ENCODE measurements at places on chromosomes 3 and 15.

GRCh38 chr3:73418681-73419080 lies 206.1 kb downstream of the PDZRN3 start:
- no peak for DNase-seq

GRCh38 chr3:131388490-131388799 lies 6.9 kb downstream of the NUDT16 start:
- no peak for DNase-seq

- no peak for DNase-seq
Measured at GRCh38 chr15:97694456-97694855, 266.0 kb upstream of the ARRDC4 start.

- no peak for DNase-seq
Measured at GRCh38 chr3:187114511-187114910, 24.8 kb downstream of the RPL39L start.

DNA sequence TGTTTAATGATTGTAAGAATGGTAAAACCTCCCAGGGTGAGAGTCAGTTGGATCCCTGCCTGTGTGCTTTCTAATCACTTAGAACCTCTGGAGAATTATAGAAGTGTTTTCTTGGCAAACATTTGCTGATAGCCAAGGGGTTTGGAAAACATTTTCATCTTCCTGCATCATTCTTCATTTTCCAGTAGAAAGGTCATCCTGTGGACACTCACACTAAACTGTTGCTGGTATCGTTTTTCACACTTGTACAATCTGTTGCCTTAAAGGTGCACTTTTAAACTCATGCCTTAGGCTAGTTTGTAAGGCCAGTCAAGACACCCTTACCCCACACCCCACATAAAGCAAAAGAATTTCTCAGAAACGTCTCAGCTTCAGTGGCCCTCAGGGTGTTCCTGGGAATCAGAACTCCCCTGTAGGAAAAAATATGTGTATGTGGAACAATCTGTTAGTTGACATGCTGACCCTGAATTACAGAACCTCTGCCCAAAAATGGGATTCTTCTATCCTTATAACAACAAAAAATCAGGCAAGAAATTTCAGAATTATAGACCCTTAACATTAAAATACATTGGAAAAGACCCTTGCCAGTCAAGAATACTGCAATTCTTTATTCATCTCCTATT lies 5.8 kb upstream of the PLD1 start:
- DNase-seq, result no peak

- DNase-seq, result no peak
Measured at GRCh38 chr3:128714887-128715491, 11.0 kb upstream of the RAB7A start.

- no peak for DNase-seq
Measured at GRCh38 chr15:31605467-31605931, 278.9 kb downstream of the KLF13 start.

DNA sequence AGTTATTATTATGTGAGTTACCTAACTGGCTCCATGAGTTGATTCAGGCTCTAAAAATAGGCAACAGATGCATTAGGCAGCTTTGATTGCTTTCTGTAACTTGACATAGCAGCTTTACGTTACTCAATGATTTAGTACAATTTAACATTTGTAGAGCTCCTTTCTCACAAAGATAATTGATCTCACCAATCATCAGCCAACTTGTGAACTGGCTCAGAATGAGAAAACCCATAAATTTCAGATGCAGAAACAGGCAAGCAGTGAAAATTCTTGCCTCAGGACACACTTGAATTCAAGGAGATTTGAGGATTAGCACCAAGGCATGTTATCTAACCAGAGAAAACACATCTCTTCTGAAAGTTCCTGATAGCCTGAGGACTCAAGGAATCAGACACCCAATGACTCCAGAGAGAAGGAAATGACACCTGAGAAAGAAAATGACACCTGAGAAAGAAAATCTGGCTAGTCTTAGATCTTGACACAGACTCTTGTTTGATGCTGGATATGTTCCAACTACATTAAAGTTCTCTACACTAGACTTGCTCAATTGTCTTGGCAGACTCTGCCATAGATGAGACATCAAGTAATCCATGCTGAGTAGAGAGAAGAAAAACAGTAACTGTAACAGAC lies 315.1 kb upstream of the CBLB start:
- DNase-seq, result no peak

DNA sequence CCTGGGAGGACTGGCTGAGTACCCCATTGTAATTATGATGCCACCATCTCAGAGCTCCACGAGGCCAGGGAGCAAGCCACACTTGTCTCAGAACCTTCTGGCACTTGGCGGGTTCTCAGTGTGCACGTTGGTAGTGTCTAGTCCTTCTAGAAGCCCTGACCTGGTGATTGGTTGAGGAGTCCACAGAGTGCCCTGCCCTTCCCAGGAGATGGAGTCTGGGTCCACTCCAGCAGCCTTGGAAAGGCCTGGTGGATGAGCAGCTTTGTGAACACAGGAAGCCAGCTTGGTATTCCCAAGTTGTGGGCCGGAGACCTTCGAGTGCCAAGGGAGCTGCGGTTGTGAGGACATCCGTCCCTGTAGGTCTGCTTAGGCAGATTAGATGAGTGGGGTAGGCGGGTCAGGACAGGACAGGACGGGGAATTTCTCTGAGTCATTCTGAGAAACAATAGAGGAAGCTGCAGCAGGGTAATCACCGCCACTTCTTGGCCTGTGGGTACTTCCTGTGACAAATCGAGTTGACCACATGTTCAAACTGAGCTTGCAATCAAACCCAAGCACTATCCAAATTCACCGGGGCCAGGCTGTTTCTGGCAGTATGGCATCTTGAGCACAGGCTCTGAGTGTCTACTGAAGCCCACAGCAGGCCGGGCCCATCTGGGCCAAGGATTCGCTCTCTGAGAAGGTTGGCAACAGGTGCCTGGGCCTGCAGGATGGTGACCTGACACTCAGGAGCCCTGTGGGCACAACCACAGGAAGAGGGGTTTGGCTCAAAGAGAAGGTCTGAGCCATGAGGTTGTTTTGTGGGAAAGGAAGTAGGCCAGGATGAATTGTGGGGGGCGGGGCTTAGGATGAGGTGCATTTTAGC lies 71.5 kb upstream of the PLXNA1 start:
- peak; percentile 50 for DNase-seq

DNA sequence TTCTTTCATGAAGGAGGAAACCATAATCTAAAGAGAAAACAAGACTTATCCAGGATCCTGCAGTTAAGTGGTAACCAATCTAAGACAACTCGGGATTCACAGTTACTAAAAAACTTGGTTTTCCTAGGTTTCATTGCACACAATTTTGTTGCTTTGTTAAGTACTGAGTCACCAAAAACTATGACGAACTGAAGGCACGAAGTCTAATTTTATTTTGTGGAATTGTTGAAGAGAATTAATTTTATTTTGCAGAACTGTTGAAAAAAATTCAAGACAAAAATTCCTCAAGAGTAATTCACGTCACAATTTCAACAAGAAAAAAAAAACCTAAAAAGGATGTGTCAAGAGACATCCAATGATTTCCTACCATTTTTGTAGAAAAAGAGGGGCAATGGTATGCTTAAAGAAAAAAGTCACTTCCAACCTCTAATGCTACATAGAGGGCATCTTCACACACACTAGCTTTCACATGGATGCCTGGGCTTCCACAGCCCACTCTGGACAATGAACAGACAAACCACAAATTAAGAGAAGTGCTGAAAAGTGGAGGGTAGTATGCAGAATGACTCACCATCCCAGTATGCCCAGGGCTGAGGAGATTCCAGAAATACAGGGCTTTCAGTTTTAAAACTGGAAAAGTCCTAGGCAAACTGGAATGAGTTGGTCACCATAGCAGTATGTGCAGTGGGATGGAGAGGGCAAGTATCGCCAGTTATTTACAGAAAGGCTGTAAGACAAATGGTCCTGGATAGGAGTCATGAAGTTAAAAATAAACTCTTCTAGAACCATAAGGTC lies 29.2 kb downstream of the PLOD2 start:
- no peak for DNase-seq

DNA sequence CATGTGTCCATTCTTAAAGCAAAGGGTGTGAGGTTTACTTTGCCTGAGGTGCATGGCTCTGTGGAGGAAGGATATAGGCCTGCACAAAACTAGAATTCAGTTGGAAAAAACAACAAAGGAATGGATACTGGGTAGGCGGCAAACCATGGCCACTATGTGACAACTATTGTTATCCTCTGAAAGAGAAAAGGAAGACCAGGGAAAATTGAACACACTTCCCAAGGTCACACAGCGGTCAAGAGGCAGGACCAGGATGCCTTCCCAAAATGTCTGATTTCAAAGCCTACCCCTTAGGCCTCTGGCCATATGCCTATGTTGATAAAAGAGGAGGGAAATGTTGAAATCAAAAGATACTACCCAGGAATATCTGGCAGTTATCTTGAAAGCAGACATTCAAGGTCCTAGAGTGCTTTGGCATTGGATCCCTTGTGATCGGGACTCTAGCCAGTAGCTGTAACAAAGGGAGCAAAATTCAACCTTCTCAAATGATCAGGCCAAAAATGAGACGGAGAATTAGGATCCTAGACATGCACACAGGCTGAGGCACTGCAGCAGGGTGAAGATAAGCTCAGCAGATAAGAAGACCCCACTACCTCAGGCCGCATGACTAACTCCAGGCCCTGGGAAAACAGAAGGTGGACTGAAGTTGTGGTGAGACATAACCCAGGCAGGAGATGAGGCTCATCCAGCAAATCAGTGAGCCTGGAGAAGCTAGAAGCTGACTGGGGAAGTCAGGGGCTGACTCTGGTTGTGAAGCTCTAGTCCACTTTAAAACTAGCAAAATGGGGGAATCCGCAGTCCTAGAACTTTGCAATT lies 292.2 kb downstream of the NEK10 start:
- DNase-seq, result no peak

GRCh38 chr15:94631608-94632007 lies 400.2 kb downstream of the MCTP2 start:
- DNase-seq, result no peak

GRCh38 chr3:123781571-123782275 lies 102.4 kb downstream of the MYLK start:
- DNase-seq, result no peak

DNA sequence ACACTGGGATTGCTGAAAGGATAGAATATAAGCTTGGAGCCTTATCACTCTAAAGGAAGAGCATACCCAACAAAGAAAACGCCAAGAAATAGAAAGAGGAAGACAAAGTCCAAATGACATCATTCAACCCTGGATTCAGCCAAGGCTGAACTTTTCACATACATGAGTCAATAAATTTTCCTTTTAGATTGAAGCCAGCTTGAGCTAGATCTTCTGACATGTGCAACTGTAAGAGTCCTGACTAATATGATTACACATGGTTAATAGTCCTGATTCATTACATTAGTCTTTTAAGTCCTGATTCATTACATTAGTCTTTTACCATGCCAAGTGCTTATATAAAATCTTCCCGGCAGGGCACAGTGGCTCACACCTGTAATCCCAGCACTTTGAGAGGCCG lies 13.6 kb upstream of the DENND6A start:
- DNase-seq, result no peak

DNA sequence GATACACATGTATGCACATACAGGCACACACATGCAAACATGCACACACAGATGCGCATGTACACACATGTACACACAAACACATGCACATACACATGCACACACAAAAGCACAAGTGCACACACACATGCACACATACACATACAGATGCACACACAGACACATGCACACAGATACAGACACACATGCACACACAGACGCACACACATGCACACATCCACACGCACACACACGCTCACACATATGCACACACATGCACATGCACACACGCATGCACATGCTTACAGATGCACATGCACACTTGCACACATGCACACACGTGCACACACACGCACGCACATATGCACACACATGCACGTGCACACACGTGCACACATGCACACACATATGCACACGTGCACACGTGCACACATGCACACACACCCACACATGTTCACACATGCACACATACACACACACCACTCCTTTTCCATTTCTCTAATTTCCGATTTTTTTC lies 283.8 kb upstream of the FRG2C start:
- DNase-seq, result no peak

DNA sequence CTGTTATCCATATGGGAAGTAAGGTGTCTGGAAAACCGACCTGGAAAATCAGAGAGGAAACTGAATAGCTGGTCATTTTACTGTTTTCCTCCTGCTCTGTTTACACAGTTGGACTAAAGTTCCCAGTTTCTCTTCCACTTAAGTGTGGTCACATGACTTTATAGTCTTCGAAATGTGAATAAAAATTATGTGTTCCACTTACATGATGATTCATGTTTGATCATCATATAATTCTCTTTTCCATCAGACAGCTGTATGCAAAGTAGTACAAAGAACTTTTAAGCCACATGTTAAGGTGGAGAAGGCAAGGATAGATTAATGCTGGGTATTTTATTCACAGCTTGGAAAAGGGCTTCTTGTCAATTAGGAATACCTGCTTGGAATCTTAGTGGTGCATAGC lies 525.5 kb upstream of the BCHE start:
- no peak for DNase-seq

- no peak for DNase-seq
Measured at GRCh38 chr15:77702211-77702957, 69.7 kb upstream of the LINGO1 start.

DNA sequence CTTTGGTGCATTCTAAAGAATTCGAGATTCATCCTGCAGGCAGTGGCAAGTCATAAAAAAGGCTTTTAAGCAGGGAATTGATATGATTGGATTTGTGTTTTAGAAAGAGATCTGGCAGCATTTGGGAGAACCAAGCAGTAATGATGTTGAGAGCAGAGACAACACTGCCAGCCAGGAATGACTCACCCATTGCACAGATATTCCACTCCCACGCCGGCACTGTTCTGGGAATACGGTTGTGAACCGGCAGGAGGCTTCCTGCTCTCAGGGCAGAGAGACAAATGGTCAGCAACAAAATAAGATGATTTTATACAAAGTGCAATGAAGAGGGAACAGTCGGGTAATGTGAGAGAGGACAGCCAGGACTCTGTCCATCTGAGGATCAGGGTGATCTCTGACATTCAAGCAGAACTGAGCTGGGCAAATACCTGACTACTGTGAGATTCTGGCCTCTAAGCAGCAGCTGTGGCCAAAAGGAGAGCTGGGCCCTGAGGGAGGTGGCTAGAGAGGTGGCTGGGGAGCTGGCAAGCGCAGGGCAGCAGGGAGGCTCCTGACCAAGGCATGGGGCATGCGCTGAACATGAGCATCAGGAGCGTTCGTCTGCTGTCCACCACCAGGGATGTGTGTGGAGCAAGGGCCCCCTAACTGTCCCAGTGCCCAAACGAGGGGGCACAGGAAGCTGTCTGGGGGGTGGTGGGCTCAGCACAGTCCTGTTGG lies 56.1 kb upstream of the PLXNA1 start:
- DNase-seq, result no peak

GRCh38 chr15:60961541-60962485 lies 267.3 kb downstream of the RORA start:
- no peak for DNase-seq

- no peak for DNase-seq
Measured at GRCh38 chr3:25468866-25469319, 40.8 kb downstream of the RARB start.

- DNase-seq, result no peak
Measured at GRCh38 chr15:25860885-25861866, 2.0 kb downstream of the ATP10A start.

- DNase-seq, result no peak
Measured at GRCh38 chr3:158792709-158793108, 9.1 kb upstream of the MFSD1 start.
